ENCODE measurements at places on chromosomes 7 and 10.

GRCh38 chr7:73719806-73720169 is 319 bp upstream of the STX1A start:
- no peak for DNase-seq

- no peak for DNase-seq
Measured at GRCh38 chr10:78209970-78210369, 176.3 kb downstream of the RPS24 start.

- peak; percentile 33 for DNase-seq
Measured at GRCh38 chr7:12030116-12030515, 181.0 kb upstream of the TMEM106B start.

GRCh38 chr7:52009181-52009580 is 692.6 kb upstream of the COBL start:
- no peak for DNase-seq

DNA sequence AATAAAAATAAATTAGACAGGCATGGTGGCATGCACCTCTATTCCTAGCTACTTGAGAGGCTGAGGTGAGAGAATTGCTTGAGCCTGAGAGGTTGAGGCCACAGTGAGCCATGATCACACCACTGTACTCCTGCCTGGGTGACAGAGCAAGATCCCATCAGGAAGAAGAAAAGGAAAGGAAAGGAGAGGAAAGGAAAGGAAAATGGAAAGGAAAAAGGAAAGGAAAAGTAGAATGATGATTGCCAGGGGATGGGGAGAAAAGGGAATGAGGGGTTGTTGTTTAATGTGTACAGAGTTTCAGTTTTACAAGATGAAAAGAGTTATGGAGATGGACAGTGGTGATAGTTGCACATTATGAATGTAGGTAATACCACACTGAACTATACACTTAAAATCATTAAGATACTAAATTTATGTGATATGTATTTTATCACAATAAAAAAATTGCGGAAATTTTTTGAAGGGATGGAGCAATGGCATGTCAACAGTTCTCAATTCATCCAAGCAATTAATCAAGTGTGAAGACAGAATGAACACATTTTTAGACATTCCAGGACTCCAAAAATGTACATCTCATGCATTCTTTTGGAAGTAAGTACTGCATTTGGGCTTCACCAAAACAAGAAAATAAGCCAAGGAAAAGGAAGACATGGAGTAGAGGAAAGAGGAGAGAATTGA is 44.3 kb downstream of the IL6 start:
- DNase-seq: no peak

DNA sequence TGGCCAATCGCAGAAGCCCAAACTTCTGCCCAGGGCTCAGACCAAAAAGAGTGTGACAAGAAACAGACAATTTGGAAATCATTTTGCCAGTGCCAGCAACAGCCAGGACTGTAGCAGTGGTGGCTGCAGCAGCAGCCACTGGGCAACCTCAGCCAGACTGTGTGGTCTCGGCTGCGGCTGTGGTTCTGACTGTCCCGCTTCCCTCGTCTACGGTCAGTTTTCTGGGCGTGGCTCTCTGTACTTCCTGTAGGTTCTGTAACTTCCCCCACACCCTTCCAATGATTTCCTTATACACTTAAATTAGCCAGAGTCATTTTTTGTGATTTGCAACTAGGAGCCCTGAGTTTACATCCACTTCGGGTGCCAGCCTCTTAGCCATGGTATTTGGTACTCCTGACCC is 39.9 kb downstream of the CYTH3 start:
- DNase-seq: no peak

DNA sequence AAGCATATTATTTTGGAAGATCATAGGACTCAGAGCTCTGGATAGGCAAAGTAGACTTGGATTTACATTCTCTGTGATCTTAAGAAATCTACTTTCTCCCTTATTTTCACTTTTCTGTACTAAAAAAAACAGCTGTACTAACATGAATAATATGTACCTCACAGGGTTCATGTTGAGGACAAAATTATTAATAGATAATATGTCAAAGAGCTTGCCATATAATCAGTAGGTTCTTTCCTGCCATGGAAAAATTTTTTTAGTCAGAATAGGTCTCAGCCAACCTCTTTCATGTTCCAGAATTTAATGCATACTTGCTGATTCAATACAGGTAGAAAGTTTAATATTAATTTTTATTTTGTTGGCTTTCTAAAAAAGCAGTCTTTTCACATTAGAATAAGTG is 780.3 kb upstream of the C7orf33 start:
- no peak for DNase-seq

GRCh38 chr7:128174386-128174785 is 66.7 kb upstream of the LEP start:
- no peak for DNase-seq

DNA sequence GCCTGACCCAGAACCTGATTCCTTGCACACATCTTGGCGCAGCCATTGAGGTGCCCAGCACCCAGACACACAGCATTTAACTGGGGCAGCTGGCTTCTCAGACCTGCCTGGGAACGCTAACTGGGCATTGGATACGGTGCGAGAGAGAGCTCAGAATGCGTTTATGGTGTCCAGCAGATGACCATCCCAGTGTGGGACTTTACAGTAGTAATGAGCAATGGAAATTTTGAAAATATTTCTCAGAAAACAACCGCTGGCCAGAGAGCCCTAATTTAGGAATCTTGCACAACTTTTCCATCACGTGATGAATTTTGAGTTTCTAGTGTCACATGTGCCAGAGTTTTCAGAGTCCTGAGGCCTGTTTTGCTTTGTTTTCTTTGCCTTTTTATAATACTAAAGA is 78.2 kb upstream of the SEC61G start:
- DNase-seq: no peak

DNA sequence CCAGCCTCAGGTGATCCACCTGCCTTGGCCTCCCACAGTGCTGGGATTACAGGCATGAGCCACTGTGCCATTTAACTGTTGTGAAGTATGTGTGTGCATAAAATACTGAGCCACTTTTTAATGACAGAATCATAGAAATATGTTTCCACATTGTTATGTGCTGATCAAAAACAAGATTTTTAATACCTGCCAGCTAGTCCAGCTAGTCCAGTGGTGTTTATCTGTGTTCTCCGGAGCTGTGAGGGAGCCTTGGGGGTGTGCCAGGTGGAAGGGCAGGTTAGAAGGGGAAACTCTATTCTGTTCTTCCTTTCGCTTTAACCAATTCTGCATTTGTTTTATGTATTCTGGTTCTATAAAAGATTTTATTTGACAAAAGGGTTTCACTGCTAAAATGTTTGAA is 7.0 kb downstream of the FAM221A start:
- no peak for DNase-seq

DNA sequence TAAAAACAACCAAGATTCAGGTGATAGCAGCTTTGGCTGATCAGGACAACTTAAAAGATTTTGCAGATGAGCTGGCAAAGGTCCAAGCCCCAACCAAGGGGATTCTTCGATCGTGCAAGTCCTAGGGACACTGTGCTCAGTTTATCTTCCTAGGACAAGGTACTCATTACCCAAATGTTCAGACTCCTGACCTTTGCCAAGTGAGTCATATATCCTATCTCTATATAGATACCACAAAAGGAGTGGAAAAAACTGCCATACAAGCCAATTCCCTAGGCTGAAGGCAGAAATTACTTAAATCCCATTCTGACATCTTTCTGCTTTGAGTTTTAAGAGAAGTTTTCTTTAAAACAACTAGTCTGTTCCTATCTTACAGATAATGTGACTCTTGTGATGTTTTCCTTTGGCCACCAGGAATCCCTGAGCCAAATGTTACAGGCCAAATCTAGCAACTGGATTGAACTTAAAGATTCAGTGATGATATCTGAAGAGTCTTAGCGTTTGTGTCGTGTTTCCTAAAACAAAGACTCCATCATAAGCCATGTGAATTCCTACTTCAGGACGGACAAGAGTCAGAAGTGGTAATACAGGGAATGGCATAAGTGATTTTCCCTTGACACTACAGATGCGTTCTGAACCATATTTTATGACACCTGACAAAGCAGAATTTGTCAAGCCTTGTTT is 142.6 kb upstream of the ASAH2 start:
- peak; percentile 81 for DNase-seq

DNA sequence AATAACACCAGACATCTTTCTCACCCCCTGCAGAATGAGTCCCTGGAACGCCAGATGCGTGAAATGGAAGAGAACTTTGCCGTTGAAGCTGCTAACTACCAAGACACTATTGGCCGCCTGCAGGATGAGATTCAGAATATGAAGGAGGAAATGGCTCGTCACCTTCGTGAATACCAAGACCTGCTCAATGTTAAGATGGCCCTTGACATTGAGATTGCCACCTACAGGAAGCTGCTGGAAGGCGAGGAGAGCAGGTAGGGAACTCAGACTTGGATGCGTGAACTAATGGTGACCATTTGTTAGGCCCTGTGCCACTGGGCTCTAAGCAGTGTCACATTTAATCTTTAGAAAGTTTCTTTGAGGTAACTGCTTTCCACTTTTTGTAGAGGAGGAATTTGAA is 7.1 kb downstream of the VIM start:
- no peak for DNase-seq
